NCI-H1417 treated with DMSO at 0.1 percent for 48 hours (cell line): ENCODE measurements at places on chromosomes 7 and 10.

GRCh38 chr10:103855852-103856796 lies 748 bp upstream of the SH3PXD2A start:
- no peak for DNase-seq

DNA sequence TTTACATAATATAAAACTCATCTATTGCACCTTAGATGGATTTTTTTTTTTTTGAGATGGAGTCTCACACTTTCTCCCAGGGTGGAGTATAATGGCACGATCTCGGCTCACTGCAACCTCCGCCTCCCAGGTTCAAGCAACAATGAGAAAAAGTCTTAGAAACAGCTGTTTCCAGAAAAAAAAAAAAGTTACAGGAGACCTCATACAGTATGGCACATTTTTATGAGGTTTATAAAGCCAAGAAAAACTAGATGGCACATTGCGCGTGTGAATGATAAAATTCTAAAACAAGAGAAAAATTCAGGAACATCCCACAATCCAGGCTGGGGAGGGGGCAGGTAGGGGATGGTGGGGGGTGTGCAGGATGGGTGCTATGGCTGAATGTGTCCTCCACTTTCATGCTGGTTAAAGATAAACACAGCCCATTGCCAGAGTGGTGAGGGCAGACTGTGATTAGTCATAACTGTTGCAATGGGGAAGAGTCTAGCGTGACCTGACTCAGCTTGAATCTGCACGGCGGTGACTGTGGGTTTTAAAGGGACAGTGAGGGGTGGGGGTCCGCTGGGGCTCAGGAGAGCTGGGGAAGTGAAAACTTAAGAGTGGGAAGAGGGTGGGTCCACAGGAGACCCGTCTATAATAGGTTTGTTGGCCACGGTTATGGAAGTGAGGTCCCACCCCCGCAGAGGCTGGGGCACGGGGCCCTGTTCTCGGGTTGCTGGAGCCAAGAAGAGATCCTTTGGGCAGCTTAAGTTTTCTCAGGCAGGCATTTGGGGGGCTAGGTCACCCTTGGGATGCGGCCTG lies 11.9 kb upstream of the LRRC27 start:
- DNase-seq = no peak

GRCh38 chr7:93442478-93443224 lies 131.9 kb downstream of the CALCR start:
- DNase-seq = no peak

DNA sequence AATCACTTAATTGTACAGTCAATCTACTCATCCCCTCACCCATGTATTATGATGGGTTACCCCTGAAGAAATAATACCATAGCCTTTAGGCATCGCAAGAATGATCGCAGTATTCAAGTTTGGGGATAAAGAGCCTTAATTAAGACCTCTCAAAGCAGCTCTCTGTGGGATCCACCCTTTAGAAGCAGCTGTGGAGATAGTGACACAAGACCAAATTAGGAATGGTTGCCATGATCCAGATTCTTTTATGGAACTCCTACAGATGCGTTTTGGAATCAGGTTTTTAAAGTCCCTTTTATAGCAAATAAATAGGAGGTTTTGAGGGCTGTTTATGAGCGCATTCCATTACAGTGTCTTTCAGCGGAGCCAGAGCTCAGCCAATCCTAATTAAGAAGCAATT lies 12.2 kb downstream of the TES start:
- no peak for DNase-seq

GRCh38 chr10:118799777-118800176 lies 45.0 kb upstream of the CACUL1 start:
- no peak for DNase-seq

DNA sequence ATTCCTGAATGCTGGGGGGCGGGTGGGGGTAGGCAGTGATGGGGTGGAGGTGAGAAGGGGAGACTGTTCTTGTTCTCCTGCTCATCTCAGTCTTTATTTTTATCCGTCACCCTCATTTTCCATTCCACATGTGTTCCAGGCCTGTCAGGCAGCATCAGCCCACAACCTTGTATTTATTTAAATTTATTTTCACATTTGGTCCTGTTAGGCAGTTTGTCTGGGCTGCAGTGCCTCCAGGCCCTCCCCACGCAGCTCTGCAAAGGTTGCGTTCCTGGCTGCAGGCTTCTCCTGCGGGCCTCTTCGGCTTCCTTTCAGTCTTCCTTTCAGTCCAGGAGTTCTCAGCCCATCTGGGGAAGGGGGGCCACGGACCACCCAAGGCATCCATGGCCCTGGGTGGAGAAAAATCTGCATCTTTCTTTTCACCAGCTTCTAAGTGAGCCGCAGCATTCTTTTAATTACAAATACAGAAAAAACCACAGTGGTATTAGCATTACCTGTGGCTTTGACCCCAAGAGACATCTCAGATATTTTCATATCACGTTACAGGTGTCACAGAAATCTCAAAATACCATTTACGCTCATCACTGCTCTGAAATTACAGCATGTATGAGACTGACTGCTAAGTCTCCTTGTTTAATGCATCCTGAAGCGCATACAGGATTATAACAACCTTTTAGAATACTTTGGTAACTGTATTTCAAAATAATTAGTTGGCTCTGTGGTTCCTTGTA lies 94.0 kb downstream of the C10orf105 start:
- no peak for DNase-seq

DNA sequence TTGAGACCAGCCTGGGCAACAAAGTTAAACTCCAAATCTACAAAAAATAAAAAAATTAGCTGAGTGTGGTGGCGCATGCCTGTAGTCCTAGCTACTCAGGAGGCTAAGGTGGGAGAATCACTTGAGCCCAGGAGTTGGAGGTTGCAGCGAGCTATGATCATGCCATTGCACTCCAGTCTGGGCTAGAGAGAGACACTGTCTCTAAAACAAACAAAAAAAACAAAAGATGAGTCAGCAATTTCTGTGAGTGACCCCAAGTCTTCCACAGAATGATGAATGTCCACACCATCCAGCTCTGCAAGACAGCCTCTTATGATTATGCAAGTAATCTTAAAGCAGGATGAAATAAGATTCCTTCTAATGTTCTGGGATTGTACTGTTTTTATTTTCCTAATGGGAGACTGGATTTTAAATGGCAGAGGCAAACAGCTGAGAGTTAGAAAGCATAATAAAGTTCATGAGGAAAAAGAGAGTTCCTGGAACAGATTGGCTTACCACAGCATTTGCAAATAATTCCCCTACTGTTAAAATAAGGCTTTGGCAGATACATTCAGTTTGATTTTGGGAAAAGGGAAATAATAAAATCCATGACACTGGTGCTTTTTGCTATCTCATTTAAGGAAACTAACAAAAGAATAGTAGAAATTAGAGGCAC lies 18.9 kb upstream of the PRKAR2B start:
- DNase-seq = no peak

- no peak for DNase-seq
Observed at GRCh38 chr10:79947787-79948424, 999 bp downstream of the SFTPD start.

DNA sequence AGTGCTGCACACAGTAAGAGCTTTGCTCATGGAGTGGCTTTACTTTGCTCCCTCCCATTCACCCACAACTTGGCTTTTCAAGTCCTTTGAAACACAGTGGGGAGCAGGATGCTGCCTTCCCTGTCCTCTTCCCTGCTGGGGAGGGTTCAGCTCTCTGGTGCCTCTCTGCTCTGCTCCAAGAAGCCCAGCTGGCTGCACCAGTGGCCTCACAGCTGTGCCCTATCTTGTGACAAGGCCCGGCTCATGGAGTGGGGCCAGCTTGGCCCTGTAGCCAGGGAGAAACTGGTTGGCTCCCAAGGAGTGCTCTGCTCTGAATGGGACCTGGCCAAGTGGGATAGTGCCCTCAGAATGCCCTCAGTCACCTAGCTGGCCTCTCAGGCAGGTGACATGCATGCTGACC lies 212.3 kb upstream of the ZMIZ1 start:
- DNase-seq = no peak

DNA sequence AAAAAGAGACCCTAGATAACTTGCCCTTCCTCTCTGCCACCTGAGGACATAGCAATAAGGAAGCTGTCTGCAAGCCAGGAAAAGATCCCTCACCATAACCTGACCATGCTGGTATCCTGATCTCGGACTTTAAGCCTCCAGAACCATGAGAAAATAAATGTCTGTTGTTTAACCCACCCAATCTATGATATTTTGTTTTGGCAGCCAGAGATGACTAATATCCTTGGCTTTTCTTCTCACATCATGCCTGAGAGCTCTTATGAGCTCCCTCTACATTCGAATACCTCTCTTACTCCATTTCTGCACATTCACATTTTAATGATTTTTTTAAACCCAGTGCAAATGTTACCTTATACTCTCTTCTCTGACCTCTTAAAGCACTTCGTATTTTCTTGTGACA lies 214.0 kb upstream of the CHRM2 start:
- DNase-seq = no peak

GRCh38 chr10:131647789-131648188 lies 253.0 kb upstream of the PPP2R2D start:
- no peak for DNase-seq
